ENCODE measurements at places on chromosomes 3 and 15. TPM values are rescaled to one million over a fixed set of nuclear protein-coding genes. Genes with fewer than 3 reads are reported as not detected.

DNA sequence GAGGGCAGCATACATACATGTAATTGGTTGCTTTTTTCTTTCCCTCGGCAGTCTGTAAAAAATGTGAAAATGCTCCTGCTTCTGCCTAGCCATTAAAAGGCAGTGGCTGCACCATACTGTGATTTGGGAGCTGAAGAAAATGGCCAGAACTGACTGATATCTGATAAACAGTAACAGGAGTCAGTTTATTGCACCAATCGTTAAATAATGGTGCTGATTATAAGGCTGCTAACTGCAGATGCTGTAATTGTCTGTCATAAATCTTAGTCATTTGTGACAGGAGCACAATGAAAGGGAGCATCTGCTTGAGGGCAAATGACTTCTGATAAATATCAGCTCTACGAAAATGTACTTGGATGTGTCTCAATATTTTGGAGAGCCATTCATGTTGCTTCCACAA lies 263.1 kb upstream of the DNAJC19 start:
- no peak for DNase-seq

DNA sequence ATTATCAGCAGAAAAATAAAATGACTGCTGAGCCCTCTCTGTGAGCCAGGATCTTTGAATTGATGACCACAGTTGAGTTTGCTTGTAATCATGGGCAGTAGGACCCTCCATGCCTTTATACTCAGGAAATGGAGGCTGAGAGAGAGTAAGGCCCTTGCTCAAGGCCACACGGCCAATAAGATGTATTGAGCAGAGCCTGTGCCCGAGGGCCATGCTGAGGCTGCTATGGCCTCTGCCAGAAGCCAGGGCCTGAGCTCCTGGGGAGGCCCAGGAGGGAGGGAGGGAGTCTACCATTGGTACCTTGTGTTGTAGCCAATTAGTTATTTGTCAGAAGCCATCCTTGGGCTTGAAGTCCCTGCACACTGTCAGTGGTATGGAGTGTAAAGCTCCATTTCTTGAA lies 151.4 kb downstream of the DNAJB8 start:
- DNase-seq, result no peak

DNA sequence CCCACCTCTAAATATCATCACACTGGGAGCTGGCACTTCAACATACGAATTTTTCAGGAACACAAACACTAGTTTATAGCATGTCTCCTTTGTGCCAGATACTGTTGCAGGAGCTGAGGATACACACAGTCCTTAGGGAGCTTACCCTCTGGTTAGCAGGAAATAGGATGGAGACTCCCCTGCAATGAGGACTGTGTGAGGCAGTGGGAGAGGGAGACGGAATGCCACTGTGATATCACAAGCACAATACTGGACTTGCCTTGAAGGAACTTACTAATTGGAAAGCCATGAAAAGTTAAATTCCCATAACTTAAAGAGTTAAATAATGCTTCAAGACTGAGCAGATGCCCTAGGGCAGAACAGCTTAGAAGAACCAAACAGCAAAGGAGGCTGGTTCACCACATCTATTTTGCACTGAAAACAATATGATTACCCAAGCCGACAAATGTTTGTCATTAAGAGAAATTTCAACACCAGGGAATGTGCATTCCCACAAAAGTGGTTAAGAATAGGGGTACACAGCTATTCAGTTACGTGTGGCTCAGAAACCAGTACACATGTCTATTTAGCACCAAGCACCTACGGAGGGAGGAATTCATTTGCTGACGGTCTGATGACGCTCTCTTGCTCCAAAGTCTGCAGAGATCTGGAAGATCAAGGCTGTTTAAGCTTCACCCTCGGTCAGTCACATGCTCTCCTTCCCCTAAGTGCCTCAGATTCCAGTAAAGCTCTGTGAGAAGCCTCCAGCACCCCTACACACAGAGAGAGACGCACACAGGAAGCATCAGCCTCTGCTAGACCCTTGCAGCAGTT lies 5.2 kb downstream of the TBC1D2B start:
- peak; percentile 63 for DNase-seq

GRCh38 chr3:37891227-37891626 lies 29.5 kb downstream of the CTDSPL start:
- DNase-seq, result peak; percentile 36

GLDN gene
- 21.5 TPM for total RNA-seq
